GDM1 (cell line): ENCODE measurements at places on chromosomes 16 and 17.

DNA sequence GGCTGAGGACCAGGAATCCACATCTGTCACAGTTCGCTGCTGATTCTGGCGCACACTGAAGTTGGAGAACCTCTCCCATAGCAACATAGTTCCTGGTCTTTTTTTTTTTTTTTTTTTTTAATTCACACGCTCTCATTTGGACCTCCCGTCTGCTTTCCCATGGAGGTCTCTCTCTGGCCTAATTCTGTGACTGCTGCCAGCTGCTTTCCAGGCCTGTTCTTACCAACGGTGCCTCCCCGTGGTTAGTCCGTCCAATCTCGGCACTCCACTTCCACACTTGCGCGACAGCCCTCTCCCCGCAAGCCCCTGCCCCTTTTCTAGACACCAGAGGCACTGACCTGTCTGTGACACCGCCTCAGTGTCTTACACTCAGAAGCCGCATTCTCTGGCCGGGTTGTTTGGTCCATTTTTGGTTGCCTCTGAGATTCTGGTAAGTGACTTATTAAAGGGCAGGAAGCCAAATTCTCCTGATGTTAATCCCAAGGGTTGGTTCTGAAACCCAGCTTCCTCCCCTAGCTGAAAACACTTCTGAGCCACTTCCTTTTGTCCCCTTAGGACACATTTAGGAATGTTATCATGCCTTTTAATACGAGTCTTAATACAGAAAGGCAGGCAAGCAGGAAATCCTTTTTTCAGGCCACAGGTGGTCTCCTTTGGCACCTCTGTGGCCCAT lies 1.1 kb upstream of the AKTIP start:
- DNase-seq = no peak

DNA sequence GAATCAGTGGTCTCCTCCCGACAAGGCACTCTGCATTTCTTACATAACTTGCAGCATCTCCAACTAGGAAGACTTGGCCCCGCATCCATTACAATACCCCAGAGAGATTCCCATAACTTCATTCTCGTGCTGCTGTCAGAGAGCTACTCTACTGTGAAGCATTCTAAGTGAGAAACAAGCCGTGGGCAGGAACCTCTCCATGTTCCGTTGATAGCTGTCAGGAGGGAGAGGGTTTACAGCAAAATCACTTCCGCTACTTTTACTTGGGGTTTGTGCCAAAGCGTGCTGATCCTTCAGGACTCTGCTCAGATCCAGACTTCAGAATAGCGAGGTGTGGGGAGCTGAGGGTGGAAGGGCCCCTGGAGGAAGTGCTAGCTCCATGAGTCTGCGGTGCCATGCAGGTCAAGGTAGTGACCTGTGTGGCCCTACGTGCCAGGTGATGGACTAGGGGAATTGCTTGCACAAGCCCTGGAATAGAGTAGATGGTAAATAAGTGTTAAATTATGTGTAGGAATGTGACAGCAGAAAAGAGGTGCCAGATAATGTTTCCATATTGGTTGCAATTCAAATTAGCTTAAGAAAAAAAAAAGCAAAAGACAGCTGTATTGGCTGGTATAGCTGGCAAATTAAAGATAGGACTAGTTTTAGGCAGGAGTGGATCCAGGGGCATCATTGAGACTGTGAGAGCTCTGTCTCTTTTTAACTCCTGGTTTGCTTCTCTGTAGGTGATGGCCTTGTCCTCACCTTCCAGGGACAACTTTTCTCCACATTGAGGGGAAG lies 358.5 kb upstream of the ERCC4 start:
- DNase-seq = no peak

- no peak for DNase-seq
Measured at GRCh38 chr16:56332464-56333079, 92.8 kb downstream of the AMFR start.

DNA sequence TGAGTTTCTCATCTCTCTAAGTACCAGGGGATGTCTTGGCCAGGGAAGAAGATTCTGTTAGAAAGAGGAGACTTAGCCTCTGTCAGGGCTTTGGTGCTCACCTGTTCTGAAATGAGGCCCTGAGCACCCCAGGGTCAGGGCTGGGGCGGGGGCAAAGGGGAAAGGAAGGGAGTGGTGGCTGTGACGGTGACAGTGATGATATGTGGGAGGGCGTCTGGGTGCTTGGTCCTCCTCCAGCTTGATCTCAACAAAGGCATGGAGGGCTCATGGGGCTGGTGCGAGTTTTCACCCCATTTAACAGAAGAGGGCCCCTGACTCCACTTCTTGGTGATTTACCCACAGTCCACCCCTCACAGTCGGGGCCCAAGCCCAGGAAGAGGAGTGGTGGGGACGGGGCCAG lies 15.1 kb downstream of the SOX8 start:
- no peak for DNase-seq

- DNase-seq = no peak
Measured at GRCh38 chr17:74192950-74193781, 10.3 kb upstream of the RPL38 start.

DNA sequence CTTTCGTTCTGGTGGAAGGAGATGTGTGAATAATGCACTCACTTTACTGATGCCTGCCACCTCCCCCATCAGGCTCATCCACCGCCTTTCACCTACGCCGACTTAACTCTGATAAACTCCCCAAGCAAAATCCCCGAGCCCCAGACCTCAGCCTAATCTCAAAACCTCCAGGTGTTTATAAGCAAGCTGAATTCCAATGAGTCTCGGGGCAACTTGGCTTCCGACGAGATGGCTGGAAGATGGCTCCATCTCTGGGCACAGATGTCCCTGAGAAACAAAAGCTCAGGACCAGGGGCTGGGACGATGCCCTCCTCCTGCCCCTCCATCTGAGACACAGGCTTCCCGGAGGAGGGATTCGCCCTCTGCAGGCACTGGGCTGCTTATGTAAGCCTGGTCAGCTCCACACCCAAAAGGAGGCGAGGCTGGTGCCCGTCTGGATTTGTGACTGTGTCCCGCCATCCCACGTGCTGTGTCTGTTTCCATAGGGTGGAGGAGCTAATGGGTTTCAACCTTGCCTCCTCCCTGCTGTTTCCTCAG lies 386.4 kb upstream of the TNRC6C start:
- DNase-seq = no peak

DNA sequence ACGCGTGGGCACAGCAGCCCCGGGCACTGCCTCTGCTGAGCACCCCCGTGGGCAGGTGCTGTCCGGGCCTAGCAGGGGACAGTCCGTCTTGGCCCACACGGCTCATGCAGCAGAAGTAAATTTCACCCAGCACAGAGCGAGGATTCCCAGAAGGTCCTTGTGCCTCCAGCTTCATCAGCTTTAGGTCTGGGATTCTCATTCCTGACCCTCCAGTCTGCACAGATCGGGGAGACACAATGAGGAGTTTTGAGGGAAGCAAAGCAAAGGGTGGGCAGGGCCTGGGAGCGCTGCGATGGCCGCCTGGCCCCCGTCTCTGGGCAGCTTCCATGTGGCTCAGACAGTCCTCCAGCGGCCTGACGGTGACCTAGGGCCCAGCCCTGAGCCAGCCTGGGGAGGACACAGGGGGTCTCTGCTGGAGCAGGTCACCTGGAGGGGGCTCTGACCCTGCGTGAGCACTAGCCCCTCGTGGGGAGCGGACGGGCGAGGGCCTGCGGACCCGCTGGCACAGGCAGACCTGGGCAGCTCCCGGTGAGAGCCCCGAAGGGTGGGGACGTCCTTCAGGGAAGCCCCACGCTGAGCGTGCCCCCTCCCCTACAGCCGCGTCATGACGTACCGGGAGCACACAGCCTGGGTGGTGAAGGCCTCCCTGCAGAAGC lies 30.7 kb upstream of the CHMP6 start:
- DNase-seq = no peak

GRCh38 chr17:61645920-61646319 lies 54.9 kb upstream of the NACA2 start:
- DNase-seq = no peak

DNA sequence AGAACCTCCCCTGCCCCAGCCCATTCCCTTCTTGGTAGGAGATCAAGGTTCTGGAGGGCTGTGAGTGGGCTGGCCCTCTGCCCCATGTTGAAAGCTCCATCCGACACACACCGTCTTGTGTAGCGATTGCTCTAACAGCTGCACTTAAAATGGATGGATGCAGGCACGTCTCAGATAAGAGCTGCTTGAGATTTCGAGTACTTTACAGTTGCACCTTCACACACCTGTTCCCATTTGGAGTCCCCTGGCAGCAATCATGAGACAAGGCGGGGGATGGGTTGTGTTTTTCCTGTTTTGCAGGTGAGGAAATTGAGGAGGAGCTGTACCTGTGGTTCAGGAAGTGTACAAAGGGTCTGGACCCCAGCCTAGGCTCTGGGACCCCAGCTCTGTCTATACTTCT lies 25.6 kb upstream of the TAC4 start:
- no peak for DNase-seq

DNA sequence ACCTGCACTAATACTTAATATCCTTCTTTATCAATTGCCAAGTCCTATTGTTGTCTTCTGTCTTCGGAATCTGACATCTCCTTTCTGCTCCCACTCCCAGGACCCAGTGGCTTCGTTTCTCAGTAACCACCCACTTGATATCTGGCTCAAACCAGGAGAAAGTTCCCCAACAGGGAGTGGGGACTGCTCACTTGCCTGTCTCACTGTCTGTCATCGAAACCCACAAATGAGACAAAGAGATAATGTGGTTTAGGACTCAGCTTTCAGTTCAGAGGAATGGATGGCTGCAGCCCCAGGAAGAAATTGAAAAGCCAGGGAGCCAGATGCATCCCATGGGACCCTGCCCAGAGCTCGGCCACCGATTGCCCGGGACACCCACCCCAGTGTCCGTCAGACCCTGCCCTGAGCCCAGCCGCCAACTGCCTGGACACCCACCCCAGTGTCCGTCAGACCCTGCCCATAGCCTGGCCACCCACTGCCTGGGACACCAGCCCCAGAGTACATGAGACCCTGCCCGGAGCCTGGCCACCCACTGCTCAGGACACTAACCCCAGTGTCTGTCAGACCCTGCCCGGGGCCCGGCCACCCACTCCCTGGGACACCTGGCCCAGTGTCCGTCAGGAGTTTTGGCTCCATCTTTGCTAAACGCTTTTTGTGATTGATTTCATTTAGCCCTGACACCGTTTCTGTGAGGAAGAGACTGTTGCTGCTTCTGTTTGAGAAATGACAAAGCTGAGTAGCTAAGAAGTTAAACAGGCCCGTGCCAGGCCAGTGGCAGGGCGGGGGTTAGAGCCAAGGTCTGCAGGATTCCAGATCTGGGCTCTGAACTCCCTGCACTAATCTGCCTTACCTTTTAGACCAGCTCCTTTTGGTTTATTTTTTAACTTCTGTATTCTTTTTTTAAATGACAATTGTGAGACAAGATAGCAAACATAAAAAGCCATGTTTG lies 251.4 kb downstream of the PHKB start:
- no peak for DNase-seq

- no peak for DNase-seq
Measured at GRCh38 chr17:68381076-68381900, 76.0 kb downstream of the WIPI1 start.

- DNase-seq = no peak
Measured at GRCh38 chr17:44751806-44752205, 7.0 kb upstream of the ADAM11 start.

DNA sequence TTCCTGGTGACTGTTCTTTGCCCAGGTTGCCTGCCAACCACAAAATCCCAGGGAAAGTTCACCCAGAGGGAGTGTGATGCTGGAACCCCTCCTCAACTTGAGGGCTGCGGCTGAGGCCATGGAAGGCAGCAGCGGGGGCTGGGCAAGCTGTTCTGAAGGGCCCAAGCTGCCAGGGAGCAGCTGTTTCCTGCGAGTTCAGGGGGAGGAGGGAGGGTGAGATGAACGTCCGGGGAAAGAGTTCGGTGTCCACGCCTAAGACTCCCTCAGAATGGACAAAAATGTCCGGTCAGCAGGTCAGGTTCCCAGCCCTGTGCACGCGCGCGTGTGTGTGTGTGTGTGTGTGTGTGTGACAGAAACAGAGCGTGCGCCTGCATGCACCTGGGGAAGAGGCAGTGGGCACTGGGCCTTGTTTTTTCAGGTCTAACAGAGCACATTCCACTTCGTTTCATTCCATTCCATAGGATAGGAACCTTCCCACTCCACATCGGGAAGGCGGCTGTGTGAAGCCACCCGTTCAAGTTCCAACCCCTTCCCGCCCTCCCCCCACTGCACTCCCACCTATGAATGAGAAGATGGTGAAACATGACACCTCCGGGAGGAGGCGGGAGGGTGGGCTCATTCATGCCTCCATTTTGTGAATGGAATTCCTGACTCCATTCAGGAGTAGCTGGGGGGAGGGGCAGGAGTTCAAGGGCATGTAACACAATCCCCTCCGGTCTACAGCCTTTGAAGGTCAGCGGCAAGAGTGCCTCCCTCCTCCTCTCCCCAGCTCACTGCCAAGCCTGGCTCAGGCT lies 15.7 kb downstream of the ETV4 start:
- DNase-seq = no peak

DNA sequence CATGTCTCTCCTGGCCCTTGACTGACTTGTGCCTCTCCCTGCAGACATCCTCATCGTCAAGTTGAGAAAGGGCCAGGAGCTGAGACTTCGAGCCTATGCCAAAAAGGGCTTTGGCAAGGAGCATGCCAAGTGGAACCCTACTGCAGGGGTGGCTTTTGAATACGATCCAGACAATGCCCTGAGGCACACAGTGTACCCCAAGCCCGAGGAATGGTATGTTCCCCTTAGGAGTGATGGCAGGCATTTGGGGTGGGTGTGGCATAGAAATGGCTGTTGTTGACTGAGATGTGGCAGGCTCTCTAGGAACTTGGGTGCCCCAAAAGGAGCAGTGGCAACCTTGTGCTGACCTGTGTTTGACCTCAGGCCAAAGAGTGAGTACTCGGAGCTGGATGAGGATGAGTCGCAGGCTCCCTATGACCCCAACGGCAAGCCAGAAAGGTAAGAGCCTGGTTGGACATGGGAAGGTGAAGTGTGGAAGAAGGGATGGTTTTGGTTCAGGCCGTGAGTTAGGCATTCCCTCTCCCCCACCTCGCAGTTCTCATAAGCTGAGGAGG lies 7.5 kb downstream of the POLR2C start:
- no peak for DNase-seq
